Stimulated activated CD8-positive, alpha-beta memory T cell treated with anti-CD3 and anti-CD28 coated beads, Interleukin-7, amount 100 ng/mL, for 1 hour (primary cell): ENCODE measurements at places on chromosomes 6 and 20.

DNA sequence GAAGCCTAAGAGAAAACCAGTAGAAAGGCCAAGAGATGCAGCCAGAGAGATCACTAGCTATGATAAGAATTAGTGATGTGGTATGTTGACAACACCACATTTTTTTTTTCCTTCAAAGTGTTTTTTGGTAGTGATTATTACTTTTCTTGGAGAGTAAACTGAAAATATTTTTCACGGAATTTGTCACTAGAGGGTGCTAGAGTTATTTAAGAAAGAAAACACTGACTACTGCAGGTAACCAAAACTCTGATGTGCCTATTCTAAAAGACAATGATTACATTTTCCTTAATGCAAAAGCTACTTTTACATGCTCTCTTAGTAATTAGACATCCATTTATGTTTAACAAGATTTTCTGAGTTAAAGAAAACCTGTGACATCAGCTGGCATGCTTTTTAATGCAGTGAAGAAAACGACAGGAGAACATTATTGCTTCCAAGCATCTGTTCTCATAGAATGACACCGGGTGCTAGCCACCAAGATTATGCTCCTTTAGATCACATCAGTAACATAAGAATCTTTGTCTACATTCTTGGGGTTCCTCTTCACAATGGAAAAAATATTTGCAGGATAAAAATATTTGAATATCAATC, 28.8 kb downstream of the RWDD2A start:
- no peak for DNase-seq

GRCh38 chr6:80338201-80338836, 231.8 kb downstream of the BCKDHB start:
- DNase-seq: peak; percentile 19

DNA sequence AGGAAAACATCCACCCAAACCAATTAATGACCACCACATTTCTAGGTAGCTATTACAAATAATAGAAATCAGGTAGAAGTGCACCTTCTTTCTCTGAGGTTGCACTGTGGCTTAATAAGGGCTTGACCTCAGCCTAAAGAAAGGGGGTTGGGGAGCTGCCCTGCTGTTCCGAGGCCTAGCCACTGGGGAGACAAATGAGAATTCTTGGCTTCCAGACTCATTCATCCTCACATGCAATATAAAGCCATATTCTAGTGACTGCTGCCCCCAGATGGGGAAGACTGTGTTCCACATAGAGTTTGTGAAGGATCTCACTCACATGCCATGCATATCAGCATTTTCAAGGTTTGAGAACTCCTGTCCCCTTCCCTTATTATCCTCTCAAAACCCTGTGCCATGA, 22.9 kb downstream of the SAYSD1 start:
- DNase-seq: no peak

GRCh38 chr6:138115877-138116660, 8.8 kb upstream of the PERP start:
- no peak for DNase-seq

DNA sequence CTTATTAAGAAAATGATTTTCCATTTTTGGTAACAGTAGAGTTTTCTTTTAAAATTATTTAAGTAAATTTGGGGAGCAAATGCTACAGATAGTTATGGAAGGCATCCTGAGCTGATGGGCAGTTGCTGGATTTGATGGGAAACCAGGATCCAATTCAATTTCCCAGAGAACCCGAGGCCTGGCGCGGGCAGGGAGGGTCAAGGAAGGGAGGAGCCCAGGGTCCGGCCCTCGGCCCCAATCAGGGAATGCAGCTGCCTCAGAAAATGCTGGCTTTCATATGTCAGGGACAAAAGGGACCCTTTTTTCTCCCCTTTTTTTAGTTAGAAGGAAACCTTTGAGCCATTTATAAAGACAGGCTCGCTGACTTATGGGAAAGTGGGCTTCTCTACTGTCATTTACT, 42.1 kb downstream of the CTCFL start:
- no peak for DNase-seq

DNA sequence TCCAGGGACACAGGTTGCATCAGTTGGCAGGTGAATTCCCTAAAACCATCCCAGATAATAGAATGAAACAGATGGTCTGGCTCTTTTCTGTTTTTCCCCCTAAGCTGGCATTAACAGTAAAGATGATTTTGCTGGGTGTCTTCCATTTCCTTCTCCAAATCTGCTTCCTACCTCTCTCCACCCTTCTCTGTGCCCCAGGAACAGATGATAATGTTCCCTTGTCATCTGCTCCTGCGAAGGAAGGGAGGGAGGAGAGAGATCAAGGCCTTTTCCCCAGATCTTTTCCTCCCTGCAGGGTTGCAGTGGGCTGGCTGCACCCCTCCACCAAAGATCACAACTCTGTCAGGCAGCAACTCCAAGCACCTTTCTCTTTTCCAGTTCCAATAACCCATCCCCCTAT, 156.5 kb upstream of the PRDM1 start:
- DNase-seq: no peak

GRCh38 chr6:14452567-14453527, 335.3 kb downstream of the CD83 start:
- no peak for DNase-seq

GRCh38 chr20:4626228-4626627, 95.5 kb upstream of the PRND start:
- no peak for DNase-seq

DNA sequence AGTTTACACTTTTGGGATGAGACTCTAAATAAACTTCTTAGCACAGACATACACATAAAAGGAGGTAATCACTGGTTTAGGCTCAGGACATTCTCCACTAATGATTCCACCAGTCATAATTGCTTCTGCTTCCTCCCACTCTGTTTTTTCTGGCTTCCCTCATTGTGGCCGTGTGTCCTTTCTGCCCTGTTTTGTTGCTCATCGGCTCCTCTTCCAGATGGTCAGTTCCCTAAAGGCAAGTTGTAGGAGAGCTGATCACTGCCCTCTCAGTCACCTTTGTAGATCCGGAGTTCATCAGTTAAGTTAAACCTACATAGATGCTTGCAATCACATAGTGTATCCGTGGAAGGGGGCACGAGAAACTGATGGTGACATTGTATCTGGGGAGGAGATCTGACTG, 200.5 kb upstream of the ARG1 start:
- DNase-seq: no peak
